ENCODE measurements at places on chromosomes 16 and 17.

DNA sequence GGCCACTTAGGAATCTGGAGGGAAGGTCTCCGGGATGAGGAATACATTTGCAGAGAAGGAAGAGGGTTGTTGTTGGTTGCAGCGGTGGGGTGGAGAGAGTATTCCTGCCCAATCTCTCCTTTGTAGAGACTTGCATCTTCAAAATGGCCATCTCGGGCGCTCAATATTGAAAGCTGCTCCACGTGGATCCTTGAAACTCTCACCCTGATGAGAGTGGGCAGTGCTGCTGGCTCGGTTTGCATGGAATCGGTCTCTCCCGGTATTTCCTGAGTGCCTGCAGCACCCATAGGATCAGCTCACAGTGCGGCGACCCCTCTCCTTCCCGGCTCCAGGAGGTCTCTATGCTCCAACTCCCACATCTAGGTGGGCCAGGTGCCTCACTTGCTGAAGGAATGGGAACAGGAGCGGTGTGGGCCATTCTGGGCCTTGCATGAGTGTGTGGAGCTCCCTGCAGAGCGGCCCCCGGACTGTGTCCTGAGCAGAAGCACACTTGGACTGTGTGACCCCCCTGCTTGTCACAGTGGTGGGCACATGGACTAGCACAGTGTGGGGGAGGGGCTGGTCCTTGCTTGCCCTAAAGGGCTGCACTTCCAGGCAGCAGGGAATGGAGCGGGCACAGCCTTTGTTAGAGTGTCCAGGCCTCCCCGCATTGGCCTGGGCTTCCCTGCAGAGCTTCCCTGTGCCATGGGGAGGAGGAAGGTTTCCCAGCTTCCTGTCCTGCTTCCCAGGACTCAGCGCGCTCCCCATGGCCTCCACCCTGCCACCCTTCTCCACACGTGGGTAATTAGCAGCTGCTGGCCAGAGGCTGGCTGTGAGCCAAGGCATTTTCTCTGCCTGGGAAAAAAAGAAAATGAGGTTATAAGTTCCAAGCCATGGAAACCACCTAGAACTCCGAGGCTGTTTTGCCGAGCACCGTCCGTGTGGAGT is 139.3 kb downstream of the IRF8 start:
- no peak for DNase-seq

- no peak for DNase-seq
These were observed 797 bp downstream of the NUDT7 start for GRCh38 chr16:77723108-77723514.

DNA sequence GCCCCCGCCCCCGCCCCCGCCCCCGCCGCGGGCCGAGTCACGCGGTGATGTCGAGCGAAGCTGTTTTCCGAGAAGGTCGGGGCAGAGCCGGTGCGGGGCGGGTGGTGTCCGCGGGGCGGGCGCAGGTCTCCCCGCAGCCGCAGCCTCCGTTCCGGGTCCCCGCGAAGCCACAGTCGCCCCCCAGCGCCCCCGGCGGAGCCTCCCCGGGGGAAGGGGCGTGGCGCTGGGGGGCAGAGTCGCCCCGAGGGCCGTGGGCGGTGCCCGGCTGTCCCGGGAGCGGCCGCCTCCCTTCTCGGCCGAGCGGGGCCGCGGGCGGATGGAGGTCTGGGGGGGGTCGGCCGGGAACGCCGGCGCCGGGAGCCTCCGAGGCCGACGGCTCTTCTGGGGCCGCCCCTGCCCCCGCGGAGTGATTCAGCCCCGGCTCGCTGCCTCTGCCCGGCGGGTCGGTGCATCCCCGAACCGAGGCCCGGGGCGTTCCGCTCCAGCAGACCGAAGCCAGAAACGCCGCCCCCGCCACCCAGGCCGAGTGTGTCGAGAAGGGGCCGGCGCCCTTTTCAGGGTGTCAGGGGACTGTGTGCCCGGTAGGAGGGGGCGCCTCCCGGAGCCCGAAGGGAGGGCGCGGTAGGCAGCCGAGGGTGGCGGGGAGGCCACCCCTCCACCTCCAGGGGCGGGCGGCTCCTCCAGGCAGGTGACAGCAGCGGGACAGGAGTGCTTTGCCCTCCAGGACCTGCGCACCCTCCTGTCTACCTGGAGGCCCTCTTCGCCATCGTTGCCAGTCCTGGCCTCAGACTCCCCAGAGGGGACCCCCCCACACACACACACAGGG is 1.7 kb downstream of the METRNL start:
- no peak for DNase-seq

- DNase-seq = no peak
These were observed 35.8 kb downstream of the GP2 start for GRCh38 chr16:20291208-20292206.

GRCh38 chr16:65763640-65764305 is 602.7 kb upstream of the CDH5 start:
- DNase-seq = no peak

DNA sequence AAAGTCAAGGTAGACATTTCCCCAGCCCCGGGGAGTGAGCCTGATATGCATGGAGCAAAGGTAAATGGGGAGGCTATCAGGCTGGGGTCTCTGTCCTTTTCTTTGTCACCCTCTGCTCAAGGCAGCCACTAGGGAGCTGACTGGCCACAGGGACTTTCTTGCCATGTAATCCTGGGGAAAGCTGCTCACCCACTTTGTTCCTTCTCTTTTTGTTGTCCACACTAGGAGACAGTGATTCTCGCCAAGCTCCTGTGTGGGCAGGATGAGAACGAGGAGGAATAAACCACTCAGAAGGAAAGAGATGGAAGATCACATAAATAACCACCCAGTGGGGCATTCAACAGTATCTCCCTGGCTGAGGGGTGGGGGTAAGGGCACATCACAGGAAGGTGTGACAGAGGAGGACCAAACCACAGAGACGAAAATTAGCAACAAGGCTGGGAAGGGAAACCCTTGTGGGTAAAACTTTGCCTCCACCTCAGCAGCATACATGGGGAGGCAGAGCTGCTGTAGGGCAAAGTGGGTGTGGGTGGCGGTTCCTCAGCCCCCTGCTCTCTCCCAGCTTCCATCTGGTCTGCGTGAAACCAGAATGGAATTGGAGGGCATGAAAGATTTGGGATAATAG is 26.2 kb upstream of the CCL1 start:
- no peak for DNase-seq

Measured in kidney epithelial cell (primary cell).